CD4-positive, alpha-beta memory T cell (primary cell): ENCODE measurements at places on chromosomes 16 and 17. TPM values are rescaled to one million over a fixed set of nuclear protein-coding genes. Genes with fewer than 3 reads are reported as not detected.

IGF2BP1 gene
- not detected for polyA plus RNA-seq

DNA sequence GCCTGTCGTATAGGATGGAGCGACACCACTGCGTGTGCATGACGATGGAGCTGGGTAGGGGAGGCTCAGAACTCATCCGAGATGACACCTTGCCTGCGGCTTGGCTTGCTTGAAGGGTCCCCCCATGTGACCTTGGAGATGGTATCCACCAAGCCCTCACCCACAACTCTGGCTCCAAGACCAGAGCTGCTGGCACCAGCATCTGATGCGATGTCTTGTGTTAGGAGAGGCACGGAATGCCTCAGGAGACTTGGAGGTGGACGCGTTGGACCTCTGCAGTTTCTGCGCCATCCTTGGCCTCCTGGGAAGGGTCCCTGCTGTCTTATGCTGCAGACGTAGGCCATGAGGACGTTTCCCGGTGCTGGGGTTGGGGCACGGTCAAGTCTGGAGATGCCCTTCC is 7.8 kb downstream of the CRAMP1 start:
- H3K27me3 ChIP-seq, result no peaks in the 10 kb centered on the region
- no peak for DNase-seq
- H3K4me3 ChIP-seq, result no peak overlapping the region
- H3K27ac ChIP-seq, result no peak overlapping the region
- H3K36me3 ChIP-seq, result peaks cover 37% of the 10 kb centered on the region
- H3K4me1 ChIP-seq, result peaks cover 13% of the 10 kb centered on the region

RAB26 gene
- 0.52 TPM for polyA plus RNA-seq

GDPD3 gene
- polyA plus RNA-seq, result 0.25 TPM

KRTAP2-1 gene
- not detected for polyA plus RNA-seq

DNA sequence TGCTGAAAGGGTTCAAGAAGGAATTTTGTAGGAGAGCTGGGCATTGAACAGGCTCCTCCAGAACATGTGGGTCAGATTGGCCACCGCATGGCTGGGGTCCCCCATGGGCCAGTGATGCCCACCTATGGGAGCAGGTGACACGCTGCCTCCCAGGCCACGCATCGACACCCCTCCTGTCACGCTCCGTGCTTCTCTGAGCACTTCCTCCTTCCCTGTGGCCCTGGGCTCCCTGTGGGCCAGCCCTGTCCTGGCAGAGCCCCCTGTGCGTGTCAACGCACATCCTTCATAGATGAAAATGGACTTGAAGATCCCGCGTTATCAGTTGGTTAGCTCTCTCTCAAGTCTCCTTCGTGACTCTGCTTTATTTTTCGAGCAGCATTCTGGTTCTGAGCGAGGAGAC is 160.3 kb downstream of the RPTOR start:
- no peak overlapping the region for H3K27ac ChIP-seq
- H3K4me1 ChIP-seq, result peaks cover 70% of the 10 kb centered on the region
- no peaks in the 10 kb centered on the region for H3K27me3 ChIP-seq
- DNase-seq, result no peak
- no peaks in the 10 kb centered on the region for H3K36me3 ChIP-seq

DNA sequence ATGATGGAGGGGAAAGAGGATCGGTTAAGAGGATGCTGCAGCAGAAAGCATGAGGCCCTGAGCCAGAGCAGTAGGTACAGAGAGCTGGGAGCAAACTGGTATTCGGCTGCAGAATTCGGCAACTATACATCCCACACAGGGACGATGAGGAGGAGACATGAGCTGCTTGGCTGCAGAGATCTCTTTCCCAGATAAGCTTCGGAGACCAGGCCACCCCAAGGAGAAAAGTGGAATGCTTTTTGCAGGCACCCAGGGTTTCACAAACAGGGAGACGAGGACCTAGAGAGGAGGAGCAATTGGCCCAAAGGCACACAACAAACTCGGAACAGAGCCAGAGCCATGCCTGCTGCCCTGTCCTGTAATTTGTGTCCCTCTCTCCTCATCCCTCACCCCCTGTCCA is 62.0 kb downstream of the TMEM132E start:
- H3K27me3 ChIP-seq, result peaks cover 5% of the 10 kb centered on the region
- no peak overlapping the region for H3K27ac ChIP-seq
- no peak overlapping the region for H3K4me3 ChIP-seq
- no peak for DNase-seq
- no peaks in the 10 kb centered on the region for H3K36me3 ChIP-seq
- peaks cover 14% of the 10 kb centered on the region for H3K4me1 ChIP-seq

SLC5A10 gene
- 0.11 TPM for polyA plus RNA-seq

GRCh38 chr17:17476865-17477467 is at the start of gene MED9:
Gene MED9, plus strand, starts transcription at chr17:17477000. Its CDS starts 42 bp downstream, at chr17:17477042.
- no peaks in the 10 kb centered on the region for H3K36me3 ChIP-seq
- no peaks in the 10 kb centered on the region for H3K27me3 ChIP-seq
- peak within 1 kb of the TSS; percentile 76 for H3K27ac ChIP-seq
- H3K4me1 ChIP-seq, result peaks cover 45% of the 10 kb centered on the region
- H3K4me3 ChIP-seq, result peak within 1 kb of the TSS; percentile 99
- DNase-seq, result peak; percentile 92

DNA sequence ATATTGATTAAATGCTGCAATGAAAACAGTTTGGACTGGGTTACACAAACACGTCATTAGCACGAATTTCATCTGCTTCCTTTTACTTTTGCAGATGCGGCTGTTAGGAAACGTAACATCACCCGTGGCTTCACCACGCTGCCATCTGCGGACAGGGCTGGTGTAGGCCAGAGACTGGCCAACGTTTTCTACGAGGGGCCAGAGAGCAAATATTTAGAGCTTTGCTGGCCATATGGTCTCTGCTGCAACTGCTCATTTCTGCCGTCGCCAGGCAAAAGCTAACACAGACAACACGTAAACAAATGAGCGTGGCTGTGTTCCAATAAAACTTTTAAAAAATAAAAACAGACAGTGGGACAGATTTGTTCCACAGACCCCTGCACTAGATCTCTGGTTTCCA is 96.6 kb downstream of the ENGASE start:
- no peaks in the 10 kb centered on the region for H3K4me1 ChIP-seq
- no peak overlapping the region for H3K4me3 ChIP-seq

TAC4 gene
- polyA plus RNA-seq, result not detected

CDH13 gene
- polyA plus RNA-seq, result not detected

- H3K4me1 ChIP-seq, result no peaks in the 10 kb centered on the region
- DNase-seq, result no peak
- H3K27me3 ChIP-seq, result no peaks in the 10 kb centered on the region
- no peaks in the 10 kb centered on the region for H3K36me3 ChIP-seq
Measured at GRCh38 chr16:51031598-51031997, 119.5 kb downstream of the SALL1 start.

TNFRSF13B gene
- polyA plus RNA-seq, result not detected
